T follicular helper cell (primary cell): ENCODE measurements at places on chromosomes 7 and 10.

DNA sequence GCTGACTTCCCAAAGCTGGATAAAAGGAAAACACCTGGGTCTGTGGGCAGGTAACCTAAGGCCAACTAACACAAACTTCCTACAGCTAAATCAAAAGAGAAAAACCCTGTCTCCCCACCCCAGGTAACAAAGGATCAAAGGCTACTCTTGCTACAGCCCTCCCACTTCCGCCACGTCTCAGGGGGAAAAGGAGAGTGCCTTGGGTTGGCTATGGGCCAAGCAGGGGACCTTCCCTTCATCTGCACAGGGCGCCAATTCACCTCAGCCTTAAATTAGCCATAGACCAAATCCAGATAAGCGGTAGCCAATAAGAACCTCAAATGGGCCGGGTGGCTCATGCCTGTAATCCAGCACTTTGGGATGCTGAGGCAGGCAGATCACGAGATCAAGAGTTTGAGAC lies 69.1 kb upstream of the LANCL2 start:
- DNase-seq = no peak

GRCh38 chr10:77575271-77576006 lies 62.2 kb downstream of the KCNMA1 start:
- DNase-seq = no peak

- no peak for DNase-seq
These were observed 70.5 kb upstream of the AHR start for GRCh38 chr7:17227766-17228490.

- no peak for DNase-seq
These were observed 159.5 kb upstream of the KLF14 start for GRCh38 chr7:130893441-130893894.

DNA sequence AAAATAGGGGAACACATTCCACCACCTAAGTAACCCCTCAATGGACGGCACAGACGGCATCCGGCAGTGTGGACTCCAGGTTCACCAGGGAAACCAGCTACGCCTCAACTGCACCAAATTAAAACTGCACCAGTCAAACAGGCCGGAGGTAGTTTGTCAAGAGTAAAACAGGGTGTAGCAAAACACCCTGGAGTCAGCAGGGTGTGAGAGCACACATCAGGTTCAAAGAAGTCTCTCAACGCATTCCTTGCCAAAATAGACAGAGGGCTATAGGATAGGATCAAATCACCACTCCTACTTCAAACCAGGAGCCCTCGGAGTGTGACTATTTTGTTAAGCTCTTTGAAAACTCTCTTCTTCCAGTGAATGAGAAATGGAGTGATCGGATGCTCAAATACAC lies 135.9 kb downstream of the PARD3 start:
- DNase-seq = no peak

DNA sequence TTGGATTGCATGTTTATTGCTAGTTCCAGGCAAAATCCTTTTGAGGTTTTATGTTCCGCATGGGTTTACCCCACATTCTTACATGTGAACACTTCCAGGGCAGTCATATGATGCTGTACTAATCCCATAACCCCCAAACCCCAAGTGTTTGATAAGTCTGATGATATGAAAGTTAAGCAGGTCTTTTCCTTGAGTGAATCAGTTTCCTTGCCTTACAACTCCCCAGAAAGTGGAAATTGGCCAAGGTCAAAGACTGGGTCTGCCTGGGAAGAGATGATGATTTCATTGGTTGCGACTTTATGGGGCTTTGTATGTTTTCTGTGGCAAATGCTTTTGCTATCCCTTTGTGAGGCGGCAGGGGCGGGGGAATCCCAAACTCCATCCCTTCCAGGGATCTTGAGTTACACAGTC lies 24.7 kb downstream of the AFAP1L2 start:
- DNase-seq = no peak

- no peak for DNase-seq
These were observed 54.9 kb downstream of the KMT2E start for GRCh38 chr7:105068886-105069285.

- no peak for DNase-seq
These were observed 820 bp upstream of the NRG3 start for GRCh38 chr10:81873932-81874816.

- DNase-seq = no peak
These were observed 28.2 kb downstream of the ADK start for GRCh38 chr10:74179111-74179710.

GRCh38 chr10:118901380-118901779 lies 128.1 kb upstream of the NANOS1 start:
- DNase-seq = no peak

DNA sequence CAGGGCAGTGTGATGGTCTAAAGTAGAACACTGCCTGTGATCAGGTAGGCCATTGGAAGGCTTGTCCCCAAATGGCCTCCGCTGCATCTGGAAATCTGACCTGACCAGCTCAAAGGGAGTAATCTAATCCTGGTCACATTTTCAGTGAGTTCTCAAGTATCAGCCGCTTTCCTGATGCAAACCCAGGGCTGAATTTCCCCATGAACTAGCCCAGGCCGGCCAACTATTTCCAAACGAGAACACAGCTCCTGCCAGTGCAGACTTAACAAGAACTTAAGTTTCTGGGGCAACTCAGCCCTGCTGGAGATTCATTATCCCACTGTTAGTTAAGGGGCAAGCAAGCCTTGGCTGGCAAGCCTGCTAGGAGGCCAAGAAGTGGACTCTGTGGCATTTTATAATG lies 59.6 kb upstream of the FAM180A start:
- DNase-seq = no peak

DNA sequence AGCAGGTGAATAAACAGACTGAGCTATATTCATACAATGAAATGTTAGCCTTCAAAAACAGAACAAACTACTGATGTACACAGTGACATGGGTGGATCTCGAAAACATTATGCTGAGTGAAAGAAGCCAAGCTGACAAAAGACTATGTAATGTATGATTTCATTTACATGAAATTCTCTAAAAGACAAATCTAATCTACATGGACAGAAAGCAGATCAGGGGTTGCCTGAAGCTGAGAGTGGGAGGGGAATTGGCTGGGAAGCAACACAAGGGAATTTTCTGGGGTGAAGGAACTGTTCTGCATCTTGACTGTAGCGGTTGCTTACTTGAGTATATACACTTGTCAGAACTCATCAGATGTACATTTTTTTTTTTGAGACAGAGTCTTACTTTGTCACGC lies 121.7 kb upstream of the SVIL start:
- DNase-seq = no peak

DNA sequence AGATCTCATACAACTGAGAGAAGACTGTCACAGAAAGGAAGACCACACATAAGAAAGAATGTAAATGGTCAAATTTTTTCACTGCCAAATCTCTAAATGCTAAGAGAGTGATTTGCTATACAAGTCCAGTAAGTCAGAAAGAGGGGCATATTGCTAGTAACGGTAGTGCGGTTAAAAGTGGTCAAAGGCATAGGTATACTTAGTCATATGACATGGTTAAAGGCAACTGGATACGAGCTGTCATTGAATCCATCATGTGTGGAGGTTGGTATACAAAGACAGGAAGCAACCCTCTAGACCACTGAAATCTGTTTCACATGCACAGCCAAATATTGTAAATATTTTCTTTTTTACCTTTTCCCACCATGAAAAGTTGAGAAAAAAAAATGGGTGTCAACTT lies 4.8 kb downstream of the INHBA start:
- DNase-seq = no peak

DNA sequence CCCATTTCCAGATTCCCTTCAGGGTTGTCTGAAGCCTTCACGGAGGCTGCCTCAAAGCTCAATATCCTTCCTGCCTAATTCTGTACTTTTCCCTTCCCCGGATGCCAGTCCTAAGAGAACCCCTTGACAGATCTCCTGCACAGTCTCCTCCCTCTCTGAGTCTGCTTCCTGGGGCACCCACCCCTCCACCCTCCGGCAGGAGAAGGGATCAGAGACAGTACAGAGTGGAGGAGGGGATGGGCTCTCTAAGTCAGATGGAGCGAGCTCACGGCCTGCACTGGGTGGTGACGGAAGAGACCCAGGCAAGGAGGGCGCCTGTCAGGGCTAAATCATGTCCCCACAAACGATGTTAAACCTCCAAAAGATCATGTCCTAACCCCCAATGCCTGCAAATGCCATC lies 48.0 kb upstream of the CARD11 start:
- no peak for DNase-seq

DNA sequence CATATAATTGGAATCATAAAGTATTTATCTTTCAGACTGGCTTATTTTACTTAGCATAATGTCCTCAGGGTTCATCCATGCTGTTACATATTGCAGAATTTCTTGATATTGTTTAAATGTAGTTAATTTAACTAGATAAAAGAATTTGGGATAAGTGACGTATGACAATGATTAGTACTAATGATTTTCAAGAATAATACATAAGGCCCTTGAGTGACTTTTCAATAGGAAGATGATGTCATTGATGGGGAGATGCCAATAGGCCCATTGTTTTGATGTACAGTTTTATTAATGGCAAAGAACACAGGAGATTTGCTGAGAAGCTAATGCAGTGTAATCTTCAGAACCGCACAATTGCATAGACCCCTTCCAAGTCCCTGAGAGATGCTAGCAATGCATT lies 537.4 kb upstream of the PHF14 start:
- no peak for DNase-seq

- no peak for DNase-seq
These were observed 86.5 kb downstream of the OTUD1 start for GRCh38 chr10:23525406-23525805.

- no peak for DNase-seq
These were observed 80.7 kb upstream of the TMEM248 start for GRCh38 chr7:66840316-66840715.
